ENCODE measurements at places on chromosomes 1 and 21. TPM values are rescaled to one million over a fixed set of nuclear protein-coding genes. Genes with fewer than 3 reads are reported as not detected.

ANGPTL3 gene
- polyA plus RNA-seq, result not detected

NUDT17 gene
- polyA plus RNA-seq, result 2.5 TPM

LMOD1 gene
- 0.01 TPM for polyA plus RNA-seq

FUCA1 gene
- 8.7 TPM for polyA plus RNA-seq
